ENCODE measurements at places on chromosomes 13 and 19.

DNA sequence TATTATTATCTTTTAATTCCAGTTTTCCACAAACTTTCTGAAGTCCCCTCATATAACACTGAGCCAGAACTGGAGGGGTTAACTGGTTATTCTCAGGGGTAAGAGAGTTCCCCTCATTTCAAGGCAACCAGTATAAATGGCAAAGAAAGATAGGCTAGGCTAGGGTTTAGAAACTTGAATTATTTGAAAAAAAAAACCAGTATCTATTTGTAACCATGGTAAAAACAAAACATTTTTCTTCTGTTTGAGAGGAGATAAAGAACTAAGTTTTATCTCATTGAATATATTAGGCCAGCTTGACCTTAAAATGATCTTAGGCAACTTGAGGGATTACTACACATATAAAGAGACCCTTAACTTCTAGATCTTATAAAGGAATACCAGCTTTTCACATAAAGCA is 19.6 kb downstream of the SUPT20H start:
- no peak for DNase-seq

DNA sequence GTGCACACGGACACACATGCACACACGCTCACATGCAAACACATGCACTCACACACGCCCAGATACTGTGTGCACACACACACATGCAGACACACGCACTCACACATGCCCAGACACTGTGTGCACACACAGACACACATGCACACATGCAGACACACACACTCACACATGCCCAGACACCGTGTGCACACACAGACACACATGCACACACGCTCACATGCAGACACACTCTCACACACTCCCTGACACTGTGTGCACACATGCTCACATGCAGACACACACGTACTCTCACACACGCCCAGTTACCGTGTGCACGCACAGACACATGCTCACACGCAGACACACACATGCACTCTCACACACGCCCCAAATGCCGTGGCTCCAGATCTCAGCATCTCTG is 137.2 kb upstream of the MCF2L start:
- no peak for DNase-seq

GRCh38 chr19:56167064-56167578 is 8.7 kb upstream of the GALP start:
- DNase-seq, result no peak

GRCh38 chr19:5706876-5707573 is 12.9 kb downstream of the LONP1 start:
- no peak for DNase-seq

- no peak for DNase-seq
Measured at GRCh38 chr19:45347570-45348366, 7.2 kb downstream of the KLC3 start.

DNA sequence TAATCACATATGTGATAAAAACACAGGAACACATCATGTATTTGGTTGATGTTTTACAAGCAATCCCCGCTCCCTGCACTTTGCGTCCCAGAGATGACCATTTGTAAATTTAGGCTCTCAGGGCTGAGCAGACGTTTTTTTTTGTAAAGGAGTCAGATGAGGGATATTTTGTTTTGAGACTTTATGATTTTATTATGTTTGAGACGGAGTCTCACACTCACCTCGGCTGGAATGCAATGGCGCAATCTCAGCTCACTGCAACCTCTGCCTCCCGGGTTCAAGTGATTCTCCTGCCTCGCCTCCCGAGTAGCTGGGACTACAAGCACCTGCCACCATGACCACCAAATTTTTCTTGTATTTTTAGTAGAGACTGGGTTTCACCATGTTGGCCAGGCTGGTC is 1.4 kb downstream of the TLE6 start:
- no peak for DNase-seq

- no peak for DNase-seq
Measured at GRCh38 chr13:95756072-95756471, 79.1 kb downstream of the DNAJC3 start.

DNA sequence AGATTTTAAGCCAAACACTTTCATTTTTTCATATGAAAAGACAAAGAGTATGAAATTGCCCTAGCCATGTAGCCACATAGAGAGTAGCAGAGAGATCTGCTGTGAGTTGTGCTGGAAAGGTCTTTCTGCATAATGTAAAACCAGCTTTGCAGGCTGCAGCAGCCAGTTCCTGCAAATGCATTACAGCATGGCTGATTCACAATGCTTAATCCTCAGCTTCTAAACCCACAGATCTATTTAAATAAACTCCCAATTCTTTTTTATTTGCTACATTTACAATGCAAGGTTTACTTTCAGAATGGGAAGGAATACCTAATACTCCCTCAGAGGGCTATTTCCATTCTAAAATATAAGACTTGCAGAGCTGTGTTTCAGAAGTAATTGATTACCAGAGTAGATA is 185.6 kb upstream of the STARD13 start:
- no peak for DNase-seq

DNA sequence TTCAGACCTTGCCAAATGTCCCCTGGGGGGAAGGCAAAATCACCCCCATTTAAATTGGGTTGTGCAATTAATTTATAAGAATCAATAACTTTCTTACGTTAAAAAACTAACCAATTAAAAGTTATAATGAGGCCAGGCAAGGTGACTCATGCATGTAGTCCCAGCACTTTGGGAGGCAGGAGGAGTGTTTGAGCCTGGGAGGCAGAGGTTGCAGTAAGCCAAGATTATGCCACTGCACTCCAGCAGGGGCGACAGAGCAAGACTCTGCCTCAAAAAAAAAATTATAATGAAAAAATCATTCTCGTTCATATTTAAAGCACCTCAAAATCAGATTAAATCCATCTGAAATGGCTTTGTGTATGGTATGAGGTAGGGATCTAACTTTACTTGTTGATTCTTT is 18.4 kb upstream of the SIGLEC14 start:
- DNase-seq, result no peak

DNA sequence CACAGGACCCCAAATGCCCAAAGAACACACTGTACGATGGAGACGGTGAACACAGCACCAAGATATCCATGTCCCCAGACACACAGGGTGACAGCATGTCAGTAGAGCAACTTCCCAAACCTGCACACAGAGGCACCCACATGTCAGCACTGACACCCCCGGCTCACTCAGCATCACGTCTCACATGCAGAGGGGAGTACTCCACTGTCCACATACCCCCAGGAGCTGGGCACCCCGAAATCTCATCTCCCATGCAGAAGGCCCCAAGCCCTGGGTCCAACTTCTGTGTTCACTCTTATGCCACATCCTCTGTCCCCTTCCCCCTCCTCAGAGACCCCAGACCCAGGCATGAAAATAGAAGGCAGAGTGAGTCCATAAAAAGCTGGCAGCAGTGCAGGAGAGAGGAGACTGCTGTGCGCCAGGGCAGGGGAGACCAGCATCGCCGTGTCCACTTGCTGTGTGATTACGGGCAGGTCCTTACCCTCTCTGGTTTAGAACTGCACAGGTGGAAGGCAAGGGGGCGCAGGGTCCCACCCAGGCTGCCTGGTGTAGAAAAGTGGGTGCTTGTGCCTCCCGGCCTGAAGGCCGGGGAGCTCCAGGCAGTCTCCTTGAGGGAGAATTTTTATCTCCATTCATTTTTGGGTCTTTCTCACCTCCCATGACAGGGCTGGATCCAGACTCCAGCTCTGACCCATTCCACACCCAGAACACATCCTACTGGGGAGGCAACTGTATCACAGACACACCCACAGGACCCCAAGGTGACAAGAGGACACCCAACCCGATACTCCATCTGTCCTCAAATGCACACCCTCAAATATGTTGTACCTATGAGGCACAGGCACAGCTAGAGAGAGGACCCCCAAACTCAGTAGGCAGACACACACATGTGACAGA is 17.0 kb downstream of the ERFL start:
- DNase-seq, result no peak

DNA sequence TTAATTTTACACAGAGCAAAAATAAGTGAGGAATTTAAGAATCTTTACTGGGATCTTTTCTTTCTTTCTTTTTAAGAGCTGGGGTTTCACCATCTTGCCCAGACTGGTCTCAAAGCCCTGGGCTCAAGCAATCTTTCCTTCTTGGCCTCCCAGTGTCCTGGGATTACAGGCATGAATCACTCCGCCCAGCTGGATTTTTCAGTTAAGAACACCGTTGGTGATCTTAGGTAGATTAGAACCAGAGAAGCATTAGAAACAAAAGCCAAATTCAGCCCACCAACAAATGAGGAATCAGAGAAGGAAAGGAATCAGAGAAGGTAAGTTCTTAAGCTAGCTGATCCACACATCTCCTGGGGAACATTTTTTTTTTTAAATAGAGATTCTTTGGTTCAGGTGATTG is 34.2 kb downstream of the EPSTI1 start:
- DNase-seq, result no peak

DNA sequence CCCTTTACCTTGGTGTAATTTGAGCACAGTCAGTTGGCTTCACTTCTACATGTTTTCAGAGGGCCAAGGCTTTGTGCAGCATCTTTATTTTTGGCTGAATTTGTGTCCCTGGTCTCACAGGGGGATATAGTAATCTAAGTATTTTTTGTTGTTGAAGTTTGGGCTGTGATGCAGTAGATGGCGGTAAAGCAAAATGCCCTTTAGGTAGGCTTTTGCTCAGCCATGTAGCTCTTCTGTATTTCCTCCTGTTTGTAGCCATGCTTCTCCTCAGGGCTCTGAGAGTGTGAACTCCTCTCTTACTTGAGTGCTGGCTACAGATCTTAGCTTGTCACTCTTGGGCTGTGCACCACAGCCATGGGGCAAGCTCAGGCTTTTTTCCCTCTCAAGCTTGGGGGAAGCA is 328.6 kb downstream of the SLITRK5 start:
- no peak for DNase-seq

GRCh38 chr19:47107202-47107952 is 6.2 kb downstream of the ZC3H4 start:
- no peak for DNase-seq

- DNase-seq, result no peak
Measured at GRCh38 chr13:73661687-73662425, 472.3 kb downstream of the KLF12 start.

GRCh38 chr13:20814224-20814910 is 40.6 kb upstream of the EEF1AKMT1 start:
- no peak for DNase-seq

DNA sequence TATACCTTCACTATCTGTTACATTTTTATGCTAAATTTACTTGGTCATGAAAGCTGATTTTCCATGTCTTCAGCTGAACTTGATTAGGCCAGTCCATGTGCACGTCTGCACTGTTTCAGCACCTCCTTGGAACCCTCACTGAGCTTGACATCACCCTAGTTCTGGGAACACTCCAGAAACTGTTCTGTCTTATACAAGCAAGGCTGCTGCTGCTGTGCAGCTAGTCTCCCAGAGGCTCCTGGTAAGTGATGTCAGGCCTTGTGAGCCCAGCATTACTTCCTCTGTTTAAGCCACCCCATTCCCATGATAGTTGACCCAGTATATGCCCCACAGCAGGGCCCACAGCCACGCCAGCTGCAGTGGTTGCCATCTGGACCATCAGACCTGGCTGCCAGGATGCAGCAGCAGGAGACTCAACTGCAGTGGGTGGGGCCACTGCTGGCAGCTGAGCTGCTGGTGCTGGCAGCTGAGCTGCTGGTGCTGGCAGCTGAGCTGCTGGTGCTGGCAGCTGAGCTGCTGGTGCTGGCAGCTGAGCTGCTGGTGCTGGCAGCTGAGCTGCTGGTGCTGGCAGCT is 90.5 kb upstream of the AKAP11 start:
- DNase-seq, result no peak

DNA sequence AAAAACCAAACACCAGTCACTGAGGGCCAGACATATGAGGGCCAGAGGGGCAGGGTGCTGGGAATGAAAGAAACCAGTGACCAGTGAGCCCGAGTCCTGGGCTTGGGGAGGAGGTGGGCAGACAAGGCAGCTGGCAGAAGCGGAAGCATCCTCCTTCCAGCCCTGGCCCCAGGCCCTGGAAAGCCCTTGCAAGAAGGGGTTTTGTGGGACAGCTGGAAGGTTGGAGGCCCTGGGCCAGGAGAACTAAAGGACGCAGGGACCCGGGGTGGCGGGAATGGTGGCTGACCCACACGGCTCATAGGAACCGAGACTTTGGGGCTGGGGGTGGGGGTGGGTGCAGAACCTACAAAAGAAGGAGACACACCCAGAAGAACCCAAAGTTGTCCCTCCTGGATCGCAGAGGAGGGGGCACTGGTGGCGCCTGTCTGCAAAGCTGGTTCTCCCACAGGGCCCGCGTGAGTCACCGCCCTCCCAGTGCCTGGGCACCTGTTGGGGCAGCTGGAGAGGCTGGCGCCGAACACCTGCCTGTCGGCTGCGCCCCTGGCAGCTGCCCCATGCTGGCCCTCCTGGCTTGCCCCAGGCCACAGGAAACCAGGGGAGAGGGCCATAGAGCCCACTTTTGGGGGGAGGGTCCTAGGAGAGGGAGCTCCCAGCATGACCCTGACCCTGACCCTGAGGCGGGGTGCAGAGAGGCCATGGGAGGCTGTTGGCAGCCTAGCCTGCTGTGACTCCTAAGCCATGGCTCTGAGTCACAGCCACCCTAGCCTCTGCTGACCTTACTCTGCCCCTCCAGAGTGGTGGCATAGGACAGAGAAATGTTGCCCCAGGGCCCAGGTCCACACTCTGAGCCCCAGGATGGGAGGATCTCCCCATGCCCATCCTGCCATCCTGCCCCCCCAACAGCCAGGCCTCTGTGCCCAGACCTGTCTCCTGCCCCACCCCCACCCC is 802 bp downstream of the DMPK start:
- no peak for DNase-seq

- DNase-seq, result no peak
Measured at GRCh38 chr19:38714354-38714778, 29.9 kb downstream of the CAPN12 start.

DNA sequence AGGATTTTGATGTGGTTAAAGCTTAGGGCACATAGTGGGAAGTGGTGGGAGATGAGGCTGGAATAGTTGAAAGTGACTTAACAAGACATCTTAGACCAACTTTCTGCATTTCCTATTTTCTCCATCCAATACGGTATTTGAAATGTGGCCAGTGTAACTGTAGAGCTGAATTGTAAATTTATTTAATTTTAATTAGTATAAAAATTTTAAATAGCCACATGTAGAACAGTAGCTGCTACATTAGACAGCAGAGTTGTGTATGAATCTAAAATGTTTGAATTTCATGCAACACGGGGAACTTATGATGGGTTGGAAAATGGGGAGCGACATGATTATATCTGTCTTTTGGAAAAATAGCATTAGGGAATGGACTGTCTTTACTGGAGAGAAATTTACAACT is 7.1 kb upstream of the SCEL start:
- DNase-seq, result no peak

Measured in stimulated activated CD4-positive, alpha-beta T cell treated with anti-CD3 and anti-CD28 coated beads, Interleukin-12 subunit alpha, Interleukin-12 subunit beta, amount 100 ng/mL, for 4 hours (primary cell).